Eye (tissue), 1 donor: ENCODE measurements at places on chromosomes 2 and 18.
A peak's percentile ranks its signal among the peaks of the same experiment; 100 is the strongest.

DNA sequence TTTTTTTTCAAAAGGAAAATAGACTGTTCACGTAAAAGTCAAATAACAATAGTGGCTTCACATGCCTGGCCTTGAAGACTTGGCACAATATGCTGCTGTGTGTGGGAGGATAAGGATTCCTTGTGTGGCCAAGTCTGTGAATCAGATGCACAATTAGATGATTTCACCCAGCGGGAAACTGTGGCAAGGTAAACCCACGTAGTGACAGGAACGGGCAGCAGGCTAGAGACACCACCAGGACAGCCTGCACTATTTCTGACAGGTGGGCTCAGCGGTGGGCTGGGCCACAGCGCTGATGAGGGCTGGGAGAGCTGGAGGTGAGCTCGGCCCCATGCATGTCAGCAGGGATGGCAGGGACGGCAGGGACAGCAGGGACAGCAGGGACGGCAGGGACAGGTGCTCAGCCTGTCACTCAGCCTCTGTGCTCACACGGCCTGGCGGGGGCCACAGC, 21.6 kb downstream of the SNORC start:
- DNase-seq, result no peak

- DNase-seq, result no peak
These were observed 92.2 kb upstream of the TGFA start for GRCh38 chr2:70645733-70646419.

- no peak for DNase-seq
These were observed 226.9 kb downstream of the VAPA start for GRCh38 chr18:10140461-10141282.

DNA sequence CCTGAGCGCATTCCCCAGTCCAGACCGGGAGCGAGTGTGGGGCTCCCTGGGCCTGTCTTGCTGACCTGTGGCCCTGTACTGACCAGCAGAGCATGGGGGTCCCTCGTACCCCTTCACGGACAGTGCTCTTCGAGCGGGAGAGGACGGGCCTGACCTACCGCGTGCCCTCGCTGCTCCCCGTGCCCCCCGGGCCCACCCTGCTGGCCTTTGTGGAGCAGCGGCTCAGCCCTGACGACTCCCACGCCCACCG, 5.3 kb downstream of the NEU4 start:
- DNase-seq, result no peak

DNA sequence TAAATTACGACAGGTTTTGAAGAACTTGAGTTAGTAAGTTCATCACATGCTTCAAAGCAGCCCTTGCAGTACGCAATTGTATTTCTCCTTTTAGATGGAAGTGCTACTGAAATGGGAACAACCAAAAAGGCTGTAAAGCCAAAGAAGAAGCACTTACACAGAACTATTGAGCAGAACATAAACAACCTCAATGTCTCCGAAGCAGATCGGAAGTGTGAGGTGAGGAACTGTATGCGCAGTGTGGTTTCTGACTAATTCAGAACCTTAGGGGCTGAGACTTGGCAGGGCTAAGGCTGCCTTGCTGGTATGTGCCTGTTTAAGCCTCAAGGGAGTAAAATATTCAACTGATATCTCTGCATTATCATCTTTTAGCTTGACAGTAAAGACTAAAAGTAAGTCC, 8.4 kb downstream of the NCAPH start:
- no peak for DNase-seq

DNA sequence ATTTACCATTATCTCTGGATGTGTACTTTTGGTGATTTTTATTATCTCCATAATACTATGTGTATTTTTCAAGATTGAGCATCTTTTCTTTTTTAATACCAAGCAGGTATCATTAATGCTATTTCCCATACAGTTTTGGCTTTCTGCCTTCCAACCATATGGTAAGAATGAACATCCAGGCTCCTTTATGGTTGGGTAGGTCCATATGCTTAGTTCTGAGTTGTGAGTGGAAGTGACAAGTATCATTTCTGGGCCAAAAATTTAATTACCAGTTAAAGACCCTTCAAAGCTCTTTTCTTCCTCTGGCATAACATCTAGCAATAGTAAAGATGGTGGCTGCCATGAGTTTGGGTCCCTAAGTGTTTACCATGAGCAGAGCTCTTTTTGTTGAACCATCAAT, 4.3 kb upstream of the RBM43 start:
- peak; percentile 58 for DNase-seq

DNA sequence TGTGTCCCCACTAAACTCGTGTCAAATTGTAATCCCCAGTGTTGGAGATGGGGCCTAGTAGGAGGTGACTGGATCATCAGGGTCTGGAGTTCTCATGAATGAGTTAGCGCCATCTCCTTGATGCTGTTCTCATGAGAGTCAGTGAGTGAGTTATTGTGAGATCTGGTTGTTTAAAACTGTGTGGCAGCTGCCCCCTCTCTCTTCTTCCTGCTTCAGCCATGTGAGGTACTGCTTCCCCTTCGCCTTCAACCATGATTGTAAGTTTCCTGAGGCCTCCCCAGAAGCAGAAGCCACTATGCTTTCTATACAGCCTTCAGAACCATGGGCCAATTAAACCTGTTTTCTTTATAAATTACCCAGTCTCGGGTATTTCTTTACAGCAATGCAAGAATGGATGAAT, 50.4 kb downstream of the AP1S3 start:
- no peak for DNase-seq

- no peak for DNase-seq
These were observed 1386.0 kb upstream of the CELF4 start for GRCh38 chr18:38951633-38952032.

- peak; percentile 76 for DNase-seq
These were observed 114.5 kb downstream of the INSIG2 start for GRCh38 chr2:118202707-118203303.

- no peak for DNase-seq
These were observed 576.2 kb downstream of the CPS1 start for GRCh38 chr2:211132573-211132972.

DNA sequence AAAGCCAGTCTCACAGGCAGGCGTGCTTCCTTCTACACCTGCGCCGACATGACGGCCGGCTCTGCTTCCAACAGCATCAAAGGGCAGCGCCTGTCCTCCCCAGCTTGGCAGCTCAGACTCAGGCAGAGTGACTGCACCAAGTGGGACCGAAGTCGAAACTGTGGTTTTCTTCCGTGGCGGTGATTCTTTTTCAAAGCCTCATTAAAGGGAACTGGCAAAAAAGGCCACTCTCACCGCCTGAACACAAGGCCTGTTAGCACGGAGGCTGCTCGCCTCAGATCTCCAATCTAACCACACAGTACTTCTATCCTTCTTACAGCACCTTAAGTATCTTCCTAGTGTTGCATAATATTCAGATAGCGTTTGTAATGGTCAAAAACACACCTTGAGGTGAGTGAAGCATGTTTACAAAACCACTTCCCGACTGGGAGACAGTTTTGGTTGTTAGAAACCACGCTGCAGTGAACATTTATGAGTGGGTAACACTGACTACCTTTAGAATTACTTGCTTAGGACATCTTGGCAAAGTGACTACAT, 236.4 kb downstream of the HDAC4 start:
- no peak for DNase-seq

- DNase-seq, result no peak
These were observed 35.4 kb downstream of the EMILIN2 start for GRCh38 chr18:2882201-2882600.

DNA sequence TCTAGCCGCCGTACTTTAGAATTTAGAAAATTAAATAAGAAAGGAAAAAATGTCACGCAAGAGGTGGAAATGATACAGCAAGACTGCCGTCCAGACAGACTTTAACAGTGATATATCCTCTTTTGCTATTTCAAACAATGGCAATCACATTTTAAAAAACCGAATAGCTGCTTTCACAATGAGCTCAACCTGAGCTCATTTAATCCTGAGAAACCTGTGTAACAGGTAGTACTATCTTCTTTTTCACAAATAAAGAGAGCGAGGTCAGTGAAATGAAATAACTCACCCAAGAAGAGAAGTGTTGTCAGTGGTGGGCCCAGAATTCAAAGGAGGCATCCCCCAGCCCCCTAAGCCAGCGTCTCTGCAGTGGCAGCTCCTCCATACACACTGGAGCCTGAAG, 60.7 kb upstream of the DAPL1 start:
- no peak for DNase-seq

GRCh38 chr2:45869165-45869501, 217.7 kb downstream of the PRKCE start:
- DNase-seq, result no peak

DNA sequence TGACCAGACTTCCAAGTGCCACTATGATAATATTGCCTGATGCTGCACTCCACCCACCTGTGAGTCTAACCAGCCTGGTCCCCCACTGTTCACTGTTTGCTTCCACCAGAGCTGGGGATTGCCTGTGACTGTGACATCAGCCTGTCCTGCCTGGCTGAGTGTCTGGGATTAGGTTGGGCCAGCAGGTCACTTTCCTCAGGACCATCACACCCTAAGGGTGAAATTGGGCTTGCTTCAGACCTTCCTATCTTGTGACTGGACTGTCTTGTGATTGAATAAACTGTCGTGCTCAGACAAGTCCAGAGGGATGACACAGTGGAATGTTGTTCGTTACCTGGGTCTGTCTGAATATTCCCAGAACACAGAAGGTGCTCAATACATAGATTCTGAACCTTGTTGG, 87.4 kb upstream of the HK2 start:
- DNase-seq, result no peak

DNA sequence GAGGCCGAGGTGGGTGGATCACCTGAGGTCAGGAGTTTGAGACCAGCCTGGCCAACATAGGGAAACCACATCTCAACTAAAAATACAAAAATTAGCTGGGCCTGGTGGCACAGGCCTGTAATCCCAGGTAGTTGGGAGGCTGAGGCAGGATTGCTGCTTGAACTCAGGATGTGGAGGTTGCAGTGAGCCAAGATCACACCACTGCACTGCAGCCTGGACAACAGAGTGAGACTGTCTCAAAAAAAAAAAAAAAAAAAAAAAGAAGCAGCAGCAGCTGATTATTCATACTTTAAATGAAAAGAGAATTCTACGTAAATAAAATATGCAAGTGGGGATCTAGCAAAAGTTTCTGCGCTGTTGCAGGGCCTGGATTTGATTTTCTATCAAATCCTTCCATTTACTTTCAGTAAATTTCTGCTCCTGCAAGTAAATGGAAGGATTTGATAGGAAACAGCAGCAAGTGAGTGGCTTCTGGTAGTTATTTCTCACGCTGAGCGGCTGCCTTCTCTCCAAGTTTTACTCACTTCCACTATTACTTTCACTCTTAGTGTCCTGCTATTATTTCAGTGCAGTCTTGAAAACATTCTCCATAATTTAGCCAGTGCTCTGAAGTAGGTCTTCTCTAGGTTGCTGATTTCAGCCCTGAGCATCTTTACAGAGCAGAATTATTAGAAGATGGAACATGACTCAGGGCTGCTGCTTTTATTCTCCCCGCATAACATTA, 68.4 kb downstream of the SLC16A14 start:
- no peak for DNase-seq

DNA sequence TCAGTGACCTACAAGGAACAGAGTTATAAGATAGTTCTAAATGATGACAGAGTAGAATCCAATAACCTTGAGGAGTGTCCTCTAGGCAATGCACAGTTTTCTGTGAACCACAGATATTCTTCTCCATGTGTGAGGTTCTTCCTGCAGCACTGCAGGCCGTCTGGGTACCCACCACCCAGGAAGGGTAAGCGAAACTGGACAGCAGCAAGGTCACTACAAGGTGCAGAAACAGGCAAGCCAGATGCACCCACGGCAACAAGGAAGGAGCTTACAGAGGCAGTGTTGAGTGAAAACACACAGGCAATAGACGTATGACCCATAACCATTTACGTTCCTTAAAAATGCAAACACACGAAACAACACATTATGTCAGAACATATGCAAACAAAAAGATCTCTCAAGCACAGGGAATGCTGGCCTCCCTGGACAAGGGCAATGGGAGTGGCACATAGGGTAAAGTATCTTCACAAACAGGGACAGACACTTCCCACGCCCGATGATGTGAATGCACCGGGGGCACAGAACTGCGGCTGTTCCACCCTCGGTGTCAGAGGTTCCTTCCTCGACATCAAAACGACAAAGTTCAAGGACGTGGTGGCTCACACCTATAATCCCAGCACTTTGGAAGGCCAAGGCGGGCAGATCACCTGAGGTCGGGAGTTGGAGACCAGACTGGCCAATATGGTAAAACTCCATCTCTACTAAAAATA, 84.1 kb downstream of the NDUFA10 start:
- no peak for DNase-seq

DNA sequence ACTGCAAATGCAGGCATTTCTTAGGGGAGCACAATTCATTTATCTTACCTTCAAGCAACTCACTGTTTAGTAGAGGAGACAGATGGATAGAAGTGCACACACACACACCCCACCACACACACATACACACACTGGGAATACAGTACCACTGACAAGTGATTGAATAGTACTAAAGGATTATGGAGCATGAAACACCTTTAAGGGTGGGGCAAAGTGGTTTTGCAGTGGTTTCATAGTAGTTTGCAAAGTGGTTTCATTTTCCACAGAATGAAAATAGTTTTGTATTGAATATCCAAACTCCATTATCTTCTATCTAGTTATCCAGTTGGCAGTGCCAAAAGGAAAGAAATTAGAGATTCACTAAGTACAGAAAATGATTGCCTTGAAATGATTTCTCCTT, 18.9 kb downstream of the KIF5C start:
- DNase-seq, result no peak

GRCh38 chr18:65852273-65852672, 101.5 kb downstream of the CDH7 start:
- no peak for DNase-seq

DNA sequence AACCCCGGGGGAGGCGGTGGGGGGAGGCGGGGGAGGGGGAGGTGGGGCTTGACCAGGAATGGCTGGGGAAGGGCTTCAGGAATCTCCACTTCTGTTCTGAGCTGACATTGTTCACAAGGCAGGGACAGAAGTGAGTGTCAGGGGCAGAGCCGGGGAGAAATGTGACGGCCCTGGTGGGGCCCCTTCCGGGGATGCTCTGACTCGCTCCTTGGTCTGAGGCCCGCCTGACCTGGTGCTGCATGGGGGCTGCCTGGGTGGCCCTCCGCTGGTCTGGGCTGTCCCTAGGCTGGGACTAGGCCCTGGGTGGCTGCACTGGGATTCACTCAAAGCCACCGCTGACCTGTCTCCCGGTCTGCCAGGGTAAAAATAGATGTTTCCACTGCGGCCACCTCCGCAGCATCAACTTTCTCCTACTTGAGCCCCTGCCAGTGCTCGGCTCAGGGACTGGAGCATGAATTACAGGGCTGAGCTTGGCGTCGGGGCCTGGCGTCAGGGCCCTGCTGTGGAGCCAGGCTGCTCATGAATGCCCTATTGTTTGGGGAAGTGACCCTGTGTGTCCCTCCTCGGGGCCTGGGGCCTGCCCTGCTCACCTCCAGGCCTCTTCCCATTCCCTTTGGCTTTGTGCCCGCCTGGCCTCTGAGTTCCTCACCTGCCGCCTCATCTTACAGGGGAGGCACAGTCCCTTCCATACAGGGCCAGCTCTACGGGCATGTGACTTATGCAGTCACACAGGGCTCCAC, 247.5 kb downstream of the DYSF start:
- peak; percentile 72 for DNase-seq
